G401 (cell line): ENCODE measurements at places on chromosomes 11 and 22. TPM values are rescaled to one million over a fixed set of nuclear protein-coding genes. Genes with fewer than 3 reads are reported as not detected.
A peak's percentile ranks its signal among the peaks of the same experiment; 100 is the strongest.

GRCh38 chr11:62914416-62914815 is 6.7 kb downstream of the CHRM1 start:
- no peak for DNase-seq

The OAF gene
- total RNA-seq, result 13.8 and 18.3 TPM in 2 replicates

The ZBED4 gene
- total RNA-seq, result 10.0 and 12.8 TPM in 2 replicates

DNA sequence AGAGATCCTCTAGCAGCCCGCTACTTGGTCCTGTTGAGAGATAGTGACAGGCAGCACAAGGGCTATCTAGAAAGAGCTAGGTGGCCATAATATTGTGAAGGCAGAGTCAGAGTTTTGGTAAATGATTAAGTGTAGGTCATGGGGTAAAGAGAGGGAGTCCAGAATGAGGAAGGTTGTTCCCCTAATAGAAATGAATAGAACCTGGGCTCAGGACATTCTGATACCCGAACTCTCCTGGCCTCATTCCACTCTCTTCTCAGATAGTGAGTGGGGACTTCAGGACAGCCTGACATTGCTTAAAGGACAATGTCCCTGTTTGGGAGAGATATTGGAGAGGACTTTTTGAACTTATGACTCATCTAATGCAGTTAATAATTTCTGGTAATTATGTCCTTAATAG is 20.6 kb downstream of the SLC5A1 start:
- no peak for DNase-seq

DNA sequence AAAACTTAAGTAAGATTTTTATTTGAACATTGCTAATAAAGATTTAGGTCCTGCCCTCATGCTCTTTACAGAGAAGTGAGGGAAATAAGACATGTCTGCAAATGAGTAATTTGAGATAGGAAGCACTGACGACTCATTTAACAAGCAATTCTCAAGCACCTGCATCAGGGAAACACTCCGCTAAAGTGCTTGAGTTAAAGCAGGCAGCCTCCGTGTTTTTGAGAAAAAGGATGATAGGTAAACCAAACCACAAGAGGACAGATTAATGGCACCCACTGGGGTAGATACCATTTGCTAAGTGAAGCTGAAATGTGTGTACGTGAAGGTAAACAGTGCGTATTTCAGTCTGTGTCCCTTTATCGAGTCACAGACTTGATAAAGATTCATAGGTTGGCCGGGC is 184.6 kb upstream of the CARD18 start:
- no peak for DNase-seq

The CD3D gene
- not detected in 2 replicates for total RNA-seq

GRCh38 chr11:19573666-19574065 is 139.0 kb upstream of the NAV2 start:
- no peak for DNase-seq

- DNase-seq, result no peak
Measured at GRCh38 chr11:86769219-86769618, 31.1 kb upstream of the PRSS23 start.

GRCh38 chr11:57278721-57279095 is 41.7 kb upstream of the APLNR start:
- DNase-seq, result no peak

The CDHR5 gene
- not detected in 2 replicates for total RNA-seq

DNA sequence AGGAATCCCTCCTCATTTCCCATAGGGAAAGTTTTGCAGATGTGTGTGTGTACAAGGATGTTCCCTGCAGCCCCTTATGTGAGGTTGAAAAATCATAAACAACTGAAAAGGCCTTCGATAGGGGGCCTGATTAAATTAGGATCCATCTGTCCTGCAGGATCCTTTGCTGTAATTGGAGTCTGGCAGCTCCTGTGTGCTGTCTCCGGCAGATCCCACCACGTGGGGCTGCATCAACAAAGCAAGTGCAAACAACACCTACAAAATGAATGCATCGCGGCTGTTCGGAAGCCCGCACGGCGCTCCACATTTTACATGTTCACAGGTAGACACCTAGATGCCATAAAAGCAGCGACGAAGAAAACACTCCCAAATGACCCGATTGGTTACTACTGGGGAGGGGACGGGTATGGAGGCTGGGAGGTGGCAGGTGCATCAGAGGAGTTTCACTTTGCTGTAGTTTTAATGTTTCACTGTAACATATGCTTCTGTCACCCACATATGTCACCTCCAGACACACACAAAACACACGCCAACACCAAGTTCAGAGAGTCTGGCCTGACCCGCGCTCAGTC is 52.2 kb downstream of the NFAM1 start:
- no peak for DNase-seq

DNA sequence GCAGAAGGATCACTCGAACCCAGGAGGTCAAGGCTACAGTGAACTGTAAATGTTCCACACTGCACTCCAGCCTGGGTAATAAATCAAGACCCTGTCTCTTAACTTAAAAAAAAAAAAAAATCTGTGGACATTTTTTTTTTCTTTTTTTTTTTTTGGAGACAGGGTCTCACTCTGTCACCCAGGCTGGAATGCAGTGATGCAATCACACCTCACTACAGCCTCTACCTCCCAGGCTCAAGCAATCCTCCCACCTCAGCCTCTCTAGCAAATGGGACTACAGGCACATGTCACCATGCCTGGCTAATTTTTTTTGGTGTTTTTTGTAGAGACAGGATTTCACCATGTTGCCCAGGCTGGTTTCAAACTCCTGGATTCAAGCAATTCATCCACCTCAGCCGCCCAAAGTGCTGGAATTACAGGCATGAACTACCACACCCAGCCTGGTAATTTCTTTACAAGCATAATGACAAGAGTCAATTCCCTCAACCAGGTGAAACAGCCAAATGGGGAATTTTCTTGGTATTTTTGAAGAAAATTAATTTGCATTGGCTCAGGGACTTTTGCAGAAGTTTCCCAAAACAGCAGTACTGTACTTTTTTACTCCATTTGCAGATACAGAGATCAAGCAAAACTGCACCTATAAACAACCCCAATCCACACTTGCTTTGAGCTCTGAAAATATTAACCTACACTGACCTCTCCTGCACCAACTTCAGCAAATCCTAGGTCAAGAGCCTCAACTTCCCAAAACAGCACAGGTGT is 44.0 kb downstream of the MRTFA start:
- DNase-seq, result no peak

The VSIG2 gene
- not detected in 2 replicates for total RNA-seq

GRCh38 chr11:109422870-109423465 is 978 bp downstream of the C11orf87 start:
- DNase-seq, result peak; percentile 43

The SPDYC gene
- total RNA-seq, result 2.0 and 3.4 TPM in 2 replicates

GRCh38 chr11:3184732-3185347 is 19.7 kb upstream of the OSBPL5 start:
- DNase-seq, result no peak

The GPHA2 gene
- 0.54 and 0.80 TPM in 2 replicates for total RNA-seq

DNA sequence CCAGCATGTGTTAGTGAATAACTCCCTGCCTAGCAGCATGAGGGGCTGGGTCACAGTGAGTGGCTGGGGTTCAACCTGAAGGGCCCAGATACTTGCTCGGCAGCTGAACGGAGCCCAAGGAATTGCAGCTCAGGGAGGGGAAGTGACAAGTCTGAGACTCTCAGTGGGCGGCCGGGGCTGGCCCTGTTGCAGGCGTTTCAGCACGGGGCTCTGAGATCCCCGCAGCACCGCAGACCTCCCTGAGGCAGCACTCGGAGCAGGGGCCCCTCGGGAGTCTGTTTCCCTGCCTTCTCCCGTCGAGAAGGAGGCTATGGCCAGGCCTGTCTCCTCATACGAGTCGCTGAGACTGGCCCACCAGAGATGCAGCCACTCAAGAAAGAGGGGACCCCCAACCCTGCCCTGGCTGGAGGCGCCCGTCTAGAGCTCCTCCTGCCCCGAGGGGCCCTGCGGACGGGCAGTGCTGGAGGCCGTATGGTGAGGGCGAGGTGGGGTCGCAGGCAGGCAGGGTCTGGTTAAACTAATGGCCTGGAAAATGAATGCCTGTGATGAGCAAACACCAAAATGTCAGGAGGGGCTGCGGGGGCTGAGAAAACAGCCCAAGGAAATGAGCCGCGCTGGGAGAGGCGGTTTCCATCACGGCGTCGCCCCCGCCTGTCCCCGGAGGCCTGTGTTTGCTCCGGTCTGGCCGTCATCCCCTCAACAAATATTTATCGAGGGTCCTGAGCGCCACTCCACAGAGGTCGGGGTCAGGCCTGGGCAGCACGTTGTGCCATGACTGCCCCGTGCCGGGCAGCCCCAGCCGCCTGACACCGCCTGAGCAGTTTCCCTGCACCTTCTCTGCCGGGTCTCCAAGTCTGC is 9.3 kb downstream of the TSSC4 start:
- DNase-seq, result no peak

The GGTLC2 gene
- not detected in 2 replicates for total RNA-seq

GRCh38 chr11:5719703-5720495 is 16.3 kb upstream of the OR56B1 start:
- DNase-seq, result no peak

The SLC22A25 gene
- not detected in 2 replicates for total RNA-seq

The NLRP6 gene
- not detected in 2 replicates for total RNA-seq
